Naive thymus-derived CD8-positive, alpha-beta T cell (primary cell): ENCODE measurements at places on chromosomes 3 and 15.

- DNase-seq = no peak
These were observed 188.5 kb upstream of the PROK2 start for GRCh38 chr3:71973274-71974030.

- DNase-seq = no peak
These were observed 1.3 kb downstream of the RAD51 start for GRCh38 chr15:40696228-40696627.

- DNase-seq = no peak
These were observed 8.0 kb downstream of the KAT2B start for GRCh38 chr3:20047976-20048883.

DNA sequence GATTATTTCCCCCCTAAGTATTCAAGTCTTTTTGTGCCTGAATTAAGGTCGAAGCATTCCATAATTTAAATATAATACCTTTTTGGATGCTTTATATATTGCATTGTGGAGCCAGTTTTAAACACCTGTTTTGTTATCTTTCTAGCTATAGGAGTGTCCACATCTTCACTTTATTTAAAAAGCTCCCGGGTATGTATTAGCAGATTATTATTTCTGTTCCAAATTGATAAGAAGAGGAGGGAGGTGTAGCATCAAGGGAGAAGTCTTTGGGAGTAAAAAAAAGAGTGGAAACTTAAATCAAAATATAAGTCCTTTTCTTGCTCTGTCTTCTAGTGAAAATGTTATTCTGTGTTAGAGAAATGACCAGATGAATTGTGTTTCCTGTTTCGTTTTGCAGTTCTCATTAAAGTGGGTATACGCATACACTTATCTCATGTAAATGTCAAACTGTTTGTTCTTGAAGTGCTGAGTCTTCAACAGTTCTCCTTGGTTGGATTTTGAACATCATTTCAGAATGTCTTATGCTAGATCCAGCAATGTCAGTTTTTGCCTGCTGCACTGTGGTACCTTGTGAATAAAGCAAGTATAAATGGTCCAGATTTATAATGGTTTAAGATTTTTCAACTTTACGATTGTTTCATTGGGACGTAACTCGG, 105.8 kb downstream of the FNDC3B start:
- no peak for DNase-seq

GRCh38 chr3:79148786-79149185, 619.0 kb downstream of the ROBO1 start:
- DNase-seq = no peak

- DNase-seq = no peak
These were observed 140.8 kb downstream of the ADAM10 start for GRCh38 chr15:58608711-58609110.

GRCh38 chr3:64291345-64291744, 66.1 kb upstream of the PRICKLE2 start:
- DNase-seq = no peak

- no peak for DNase-seq
These were observed 262.5 kb downstream of the CGGBP1 start for GRCh38 chr3:87796137-87796842.

- DNase-seq = no peak
These were observed 348.5 kb downstream of the ERC2 start for GRCh38 chr3:56119575-56120349.

GRCh38 chr3:100865442-100865841, 127.8 kb downstream of the ABI3BP start:
- no peak for DNase-seq

- DNase-seq = no peak
These were observed 93.2 kb downstream of the SLCO3A1 start for GRCh38 chr15:91946581-91947292.
